Hematopoietic multipotent progenitor cell treated with erythropoietin and hydrocortisone succinate and interleukin-3 and kit ligand, for 15 days (in vitro differentiated cells): ENCODE measurements at places on chromosomes 2 and 18.

- DNase-seq: no peak
Measured at GRCh38 chr2:99864561-99865553, 277.5 kb downstream of the AFF3 start.

DNA sequence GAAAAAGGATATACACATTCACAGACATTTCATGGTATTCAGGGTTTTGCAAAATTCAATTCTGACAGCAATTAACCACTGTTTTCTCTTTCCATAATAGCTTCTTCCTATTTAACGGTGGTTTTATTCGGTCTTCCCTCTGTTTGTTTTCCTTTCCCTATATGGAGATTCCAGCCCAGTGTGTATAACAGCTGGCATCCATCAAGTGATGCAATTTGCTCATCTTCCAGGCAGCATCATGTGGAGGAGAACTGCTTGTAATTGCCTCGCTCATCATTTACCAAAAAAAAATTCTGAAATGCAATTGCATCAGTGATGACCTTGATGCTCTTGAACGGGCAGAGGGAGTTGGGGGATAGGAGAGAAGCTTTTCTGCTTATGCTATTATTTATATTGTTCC, 165.9 kb upstream of the PGAP1 start:
- no peak for DNase-seq

DNA sequence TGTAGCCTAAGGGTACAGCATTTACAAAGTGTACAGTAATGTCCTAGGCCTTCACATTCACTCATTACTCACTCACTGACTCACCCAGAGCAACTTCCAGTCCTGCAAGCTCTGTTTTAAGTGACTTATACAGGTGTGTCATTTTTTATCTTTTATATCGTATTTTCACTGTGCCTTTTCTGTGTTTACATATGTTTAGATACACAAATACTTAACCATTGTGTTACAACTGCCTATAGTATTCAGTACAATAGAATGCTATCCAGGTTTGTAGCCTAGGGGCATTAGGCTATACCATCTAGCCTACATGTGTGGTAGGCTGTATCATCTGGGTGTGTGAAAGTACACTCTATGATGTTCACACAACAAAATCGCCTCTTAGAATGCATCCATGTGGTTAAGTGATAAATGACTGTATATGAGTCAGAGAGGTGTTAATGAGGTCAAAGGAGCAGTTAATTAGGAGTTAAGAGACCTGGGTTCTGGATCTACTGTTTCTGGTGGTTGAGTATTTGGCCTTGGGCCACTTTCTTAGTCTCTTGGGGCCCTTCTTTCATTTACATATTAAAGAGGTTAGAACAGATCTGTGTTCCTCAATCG, 149.1 kb downstream of the GREB1L start:
- no peak for DNase-seq

- DNase-seq: no peak
Measured at GRCh38 chr18:77754475-77755044, 504.9 kb downstream of the GALR1 start.

DNA sequence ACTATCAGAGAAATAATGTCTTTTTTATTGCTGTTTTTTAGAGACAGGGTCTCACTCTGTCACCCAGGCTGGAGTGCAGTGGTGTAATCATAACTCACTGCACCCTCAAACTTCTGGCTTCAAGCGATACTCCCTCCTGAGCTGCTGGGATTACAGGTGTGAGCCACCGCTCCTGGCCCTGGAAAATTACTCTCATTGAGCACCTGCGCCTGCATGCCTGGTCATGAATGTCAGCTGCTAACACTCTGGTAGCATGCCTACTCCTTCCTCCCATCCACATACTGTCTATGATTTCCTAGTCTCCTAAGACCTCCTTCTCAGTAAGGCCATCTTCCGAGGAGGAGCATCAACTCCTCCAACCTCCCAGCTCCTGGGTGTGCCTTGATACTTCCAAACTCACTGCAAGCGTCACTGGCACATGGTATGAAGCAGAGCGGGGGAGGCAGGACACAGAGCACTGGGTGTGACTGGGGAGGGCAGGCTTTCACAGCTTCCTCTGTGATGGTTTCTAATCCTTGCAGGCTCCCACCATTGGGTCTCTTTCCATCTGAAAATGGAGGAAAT, 1.6 kb upstream of the MAP2 start:
- DNase-seq: no peak

DNA sequence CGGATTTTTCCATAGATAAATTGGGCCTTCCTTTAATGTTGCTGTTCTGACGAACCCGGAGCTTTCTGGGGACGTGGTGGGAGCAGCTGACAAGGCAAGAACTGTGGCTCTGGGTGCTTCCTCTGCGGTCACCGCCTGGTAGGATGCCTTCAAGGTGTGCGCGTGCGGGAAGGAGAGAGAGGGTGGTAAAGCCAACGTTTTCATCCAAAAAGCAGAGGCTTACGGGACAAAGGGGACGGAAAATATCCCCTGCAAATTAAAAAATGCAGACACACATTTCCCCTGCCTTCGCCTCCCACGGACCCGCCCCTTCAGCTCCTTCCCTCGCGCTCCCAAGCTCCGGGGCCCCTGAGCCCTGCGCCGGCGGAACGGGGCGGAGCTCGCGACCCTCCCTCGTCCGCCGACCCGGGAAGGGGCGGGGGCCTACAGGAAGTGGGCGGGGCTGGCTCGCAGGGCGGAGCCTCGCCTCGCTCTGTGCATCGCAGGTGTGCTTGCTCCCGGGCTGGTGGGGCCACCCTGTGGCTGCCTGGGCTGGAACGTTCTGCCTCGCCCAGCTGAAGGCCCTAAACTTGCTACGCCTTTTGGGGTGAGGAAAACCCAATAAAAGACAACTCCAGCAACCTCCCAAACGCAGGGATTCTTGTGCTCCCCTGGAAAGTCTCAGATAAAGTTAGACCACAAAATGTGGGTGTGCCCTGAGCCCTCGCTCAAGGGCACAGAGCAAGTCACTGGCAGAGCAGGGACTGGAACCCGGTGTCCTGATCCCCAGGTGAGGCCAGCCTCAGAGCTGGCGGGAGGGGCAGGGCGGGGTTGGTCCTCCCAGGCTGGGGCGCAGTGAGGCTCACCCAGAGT, 25.4 kb upstream of the SLC66A3 start:
- no peak for DNase-seq

- DNase-seq: no peak
Measured at GRCh38 chr2:197944416-197945096, 140.2 kb downstream of the PLCL1 start.

- no peak for DNase-seq
Measured at GRCh38 chr2:48269117-48269822, 260.7 kb upstream of the STON1 start.

DNA sequence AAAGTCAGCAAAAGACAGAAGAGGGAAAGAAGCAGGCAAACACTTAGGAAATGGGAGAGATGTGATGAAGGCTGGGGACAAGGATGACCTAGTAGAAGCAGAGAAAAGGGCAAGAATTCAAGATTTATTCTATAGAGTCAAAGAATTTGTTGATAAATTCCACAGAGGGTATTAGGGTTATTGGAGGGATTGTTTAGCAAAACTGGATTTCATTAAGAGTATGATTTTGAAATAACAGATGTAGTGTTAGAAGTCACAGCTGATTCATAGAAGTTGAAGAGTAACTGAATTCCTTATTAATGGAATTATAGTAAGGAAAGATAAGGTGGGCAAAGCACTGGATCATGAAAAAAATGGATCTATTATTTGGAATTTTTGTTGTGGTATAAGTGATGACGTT, 48.6 kb downstream of the CEP192 start:
- no peak for DNase-seq

DNA sequence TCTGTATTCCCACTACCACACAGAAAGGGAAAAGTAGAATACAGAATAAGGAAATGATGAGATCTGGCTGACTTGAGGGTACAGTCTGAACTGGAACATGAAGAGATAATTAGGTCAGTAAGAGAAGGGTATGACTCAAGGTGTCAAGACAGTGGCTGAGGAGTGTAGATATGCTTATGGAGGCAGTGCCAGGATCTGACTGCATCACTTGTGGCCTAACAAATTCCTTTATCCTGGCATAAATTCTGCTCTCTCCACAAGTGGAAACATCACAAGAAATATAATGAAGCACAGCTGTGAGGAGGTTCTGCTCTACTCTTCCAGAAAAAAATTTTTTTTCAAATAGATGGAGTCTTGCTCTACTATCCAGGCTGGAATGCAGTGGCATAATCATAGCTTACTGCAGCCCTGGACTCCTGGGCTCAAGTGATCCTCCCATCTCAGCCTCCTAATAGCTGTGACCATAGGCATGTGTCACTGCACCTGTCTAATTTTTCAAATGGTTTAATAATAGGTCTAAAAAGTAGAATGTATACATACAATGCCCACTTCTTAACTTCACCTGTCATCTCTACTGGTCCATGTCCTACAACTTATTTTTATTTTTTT, 85.3 kb downstream of the C2orf74 start:
- DNase-seq: no peak

DNA sequence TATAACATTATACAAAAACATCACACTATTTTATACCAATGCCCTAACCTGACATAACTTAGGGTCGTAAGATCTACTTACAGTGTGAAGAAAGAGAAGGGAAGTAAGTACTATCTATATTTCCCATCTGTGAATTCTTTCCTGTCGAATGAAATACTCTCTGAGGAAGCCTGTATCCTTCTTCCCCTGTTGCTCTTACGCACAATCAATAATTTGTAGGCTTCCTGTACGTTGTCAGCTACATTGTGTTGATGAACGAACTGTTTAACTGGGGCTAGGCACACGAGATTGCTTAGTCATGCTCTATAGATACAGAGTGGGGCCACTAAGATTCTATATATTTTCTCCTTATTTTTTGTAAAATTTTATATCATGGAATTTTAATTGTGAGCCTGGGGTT, 1125.0 kb upstream of the CELF4 start:
- no peak for DNase-seq

GRCh38 chr18:49596687-49597086, 34.8 kb downstream of the LIPG start:
- DNase-seq: no peak

DNA sequence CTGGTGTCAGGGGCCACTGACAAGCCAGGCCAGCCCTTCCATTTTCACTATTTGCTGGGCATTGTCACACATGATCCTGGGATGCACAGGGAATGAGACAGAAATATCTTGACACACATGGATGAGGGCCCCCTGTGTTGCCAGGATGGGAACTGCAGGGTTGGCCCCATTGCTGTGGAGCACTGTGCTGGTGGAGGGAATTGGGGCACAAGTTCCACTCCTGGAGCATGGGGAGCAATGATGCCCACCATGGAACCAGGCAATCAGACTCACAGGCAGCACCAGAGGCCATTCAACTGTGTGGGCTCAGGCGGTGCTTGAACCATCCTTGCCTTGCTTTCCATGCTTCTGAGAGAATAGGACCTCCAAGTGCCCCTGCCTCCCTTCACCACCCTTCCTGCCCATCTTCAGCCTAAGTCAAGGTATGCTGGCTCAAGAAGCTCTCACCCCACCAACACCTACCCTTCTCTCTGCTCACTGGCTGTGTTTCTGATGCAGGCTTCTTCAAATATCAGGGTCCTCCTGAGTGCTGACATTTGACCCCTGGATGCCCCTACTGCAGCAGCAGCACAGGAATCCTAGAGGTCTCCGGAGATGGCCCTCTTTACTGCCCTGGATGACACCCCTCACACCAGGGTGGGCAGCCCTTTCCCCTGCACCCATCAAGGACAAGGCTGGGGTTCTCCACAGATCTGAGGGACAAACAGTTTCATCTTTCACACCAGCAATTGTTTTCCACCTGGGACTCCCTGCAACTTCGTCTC, 11.0 kb downstream of the ADRA2B start:
- DNase-seq: no peak

DNA sequence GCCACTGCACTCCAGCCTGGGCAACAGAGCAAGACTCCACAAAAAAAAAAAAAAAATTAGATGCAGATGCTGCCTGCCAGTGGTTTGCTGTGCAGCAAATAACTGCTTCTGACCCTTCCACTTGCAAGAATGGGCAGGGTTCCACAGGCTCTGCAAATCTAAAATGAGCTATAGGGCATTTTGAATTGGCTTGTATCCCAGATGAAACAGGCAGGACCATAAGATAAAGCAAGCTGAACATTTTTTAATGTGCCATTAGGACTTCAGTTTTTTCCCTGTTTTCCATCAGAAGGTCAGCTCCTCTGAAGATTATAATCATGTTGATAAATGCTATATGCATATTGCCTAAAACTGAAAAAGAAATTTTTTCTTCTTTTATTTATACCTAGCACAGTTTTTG, 15.7 kb upstream of the FZD7 start:
- DNase-seq: no peak

DNA sequence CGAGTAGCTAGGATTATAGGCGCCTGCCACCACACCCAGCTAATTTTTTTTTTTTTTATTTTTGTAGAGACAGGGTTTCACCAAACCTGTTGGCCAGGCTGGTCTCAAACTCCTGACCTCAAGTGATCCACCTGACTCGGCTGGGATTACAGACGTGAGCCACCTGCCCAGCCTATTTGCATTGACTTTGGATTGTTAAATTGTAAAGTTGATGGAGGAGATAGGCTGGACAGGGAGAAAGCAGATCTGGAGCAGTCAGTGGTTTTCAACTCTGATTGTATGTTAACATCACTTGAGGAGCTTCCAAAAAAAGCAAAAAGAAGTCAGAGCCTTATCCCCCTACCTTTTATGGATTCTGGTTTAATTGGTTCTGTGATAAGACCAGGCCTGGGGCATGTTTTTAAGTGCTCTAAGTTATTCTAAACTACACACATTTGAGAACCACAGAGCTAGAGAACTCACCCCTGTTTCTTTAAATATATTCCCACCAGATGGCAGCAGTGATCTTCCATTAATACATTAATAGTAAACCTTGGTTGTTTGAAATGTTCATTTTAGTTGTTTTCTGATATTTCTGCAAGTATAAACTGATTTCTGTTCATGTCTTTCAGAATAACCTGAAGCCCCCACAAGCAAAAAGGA, 7.5 kb downstream of the C2orf49 start:
- DNase-seq: peak; percentile 70

GRCh38 chr2:12716032-12716281, 779 bp upstream of the TRIB2 start:
- DNase-seq: peak; percentile 68

DNA sequence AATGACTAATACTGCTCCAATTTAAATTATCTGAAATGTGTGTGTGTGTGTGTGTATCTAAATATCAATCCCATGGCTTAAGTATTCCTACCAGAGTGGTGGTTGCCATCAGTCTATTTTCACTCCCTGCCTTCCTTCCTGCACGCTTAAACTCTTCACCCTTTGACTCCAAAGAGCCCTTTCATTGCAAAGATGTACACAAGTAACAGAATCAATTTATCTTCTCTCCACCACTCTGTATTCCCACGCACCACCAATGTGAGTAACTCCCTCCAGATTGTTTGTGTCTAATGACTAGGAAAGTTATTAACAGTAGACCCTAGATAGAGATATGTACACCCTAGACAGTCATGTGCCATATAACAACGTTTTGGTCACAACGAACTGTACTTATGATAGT, 42.8 kb downstream of the ARL6IP6 start:
- no peak for DNase-seq

- DNase-seq: no peak
Measured at GRCh38 chr2:177667626-177668025, 275.1 kb downstream of the AGPS start.
